ENCODE measurements at places on chromosomes 3 and 15.

GRCh38 chr15:98731712-98732450 is 83.5 kb downstream of the IGF1R start:
- DNase-seq = no peak

- DNase-seq = peak; percentile 5
Measured at GRCh38 chr15:83105440-83105839, 2.0 kb upstream of the TM6SF1 start.

DNA sequence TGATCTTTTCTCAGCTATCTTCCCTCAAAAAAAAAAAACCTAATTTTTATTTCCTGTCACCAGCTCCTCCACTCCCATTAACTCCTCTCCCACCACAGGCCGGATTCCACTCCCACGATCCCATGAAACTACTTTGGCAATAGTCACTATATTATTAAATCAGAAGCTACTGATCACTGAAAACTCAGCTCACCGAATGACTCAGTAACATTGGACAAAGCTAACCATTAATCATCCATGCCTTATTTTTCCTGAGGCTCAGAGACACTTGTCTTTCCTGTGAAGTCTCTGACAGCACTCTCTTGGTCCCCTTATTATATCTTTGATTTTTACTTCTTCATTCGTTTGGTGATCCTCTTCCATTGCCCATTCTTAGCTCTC is 260.2 kb downstream of the CGGBP1 start:
- DNase-seq = no peak

DNA sequence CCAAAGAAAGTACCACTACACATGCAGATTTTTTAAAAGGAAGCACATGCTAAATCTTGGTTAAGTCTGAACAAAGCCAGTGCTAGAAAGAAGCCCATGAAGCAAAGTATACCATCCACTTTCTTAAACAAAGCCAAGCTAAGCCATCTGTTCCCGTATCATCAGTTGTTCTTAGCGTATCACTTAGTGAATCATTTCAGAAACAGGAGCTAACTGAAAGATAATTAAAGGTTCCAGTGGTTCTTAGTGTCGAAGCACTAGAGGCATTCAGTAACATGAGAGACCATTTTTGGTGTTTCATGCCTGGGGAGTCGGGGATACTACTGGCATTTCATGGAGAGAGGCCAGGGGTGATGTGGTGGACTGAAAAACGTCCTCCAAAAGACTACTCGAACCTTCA is 12.8 kb downstream of the UBXN7 start:
- no peak for DNase-seq

DNA sequence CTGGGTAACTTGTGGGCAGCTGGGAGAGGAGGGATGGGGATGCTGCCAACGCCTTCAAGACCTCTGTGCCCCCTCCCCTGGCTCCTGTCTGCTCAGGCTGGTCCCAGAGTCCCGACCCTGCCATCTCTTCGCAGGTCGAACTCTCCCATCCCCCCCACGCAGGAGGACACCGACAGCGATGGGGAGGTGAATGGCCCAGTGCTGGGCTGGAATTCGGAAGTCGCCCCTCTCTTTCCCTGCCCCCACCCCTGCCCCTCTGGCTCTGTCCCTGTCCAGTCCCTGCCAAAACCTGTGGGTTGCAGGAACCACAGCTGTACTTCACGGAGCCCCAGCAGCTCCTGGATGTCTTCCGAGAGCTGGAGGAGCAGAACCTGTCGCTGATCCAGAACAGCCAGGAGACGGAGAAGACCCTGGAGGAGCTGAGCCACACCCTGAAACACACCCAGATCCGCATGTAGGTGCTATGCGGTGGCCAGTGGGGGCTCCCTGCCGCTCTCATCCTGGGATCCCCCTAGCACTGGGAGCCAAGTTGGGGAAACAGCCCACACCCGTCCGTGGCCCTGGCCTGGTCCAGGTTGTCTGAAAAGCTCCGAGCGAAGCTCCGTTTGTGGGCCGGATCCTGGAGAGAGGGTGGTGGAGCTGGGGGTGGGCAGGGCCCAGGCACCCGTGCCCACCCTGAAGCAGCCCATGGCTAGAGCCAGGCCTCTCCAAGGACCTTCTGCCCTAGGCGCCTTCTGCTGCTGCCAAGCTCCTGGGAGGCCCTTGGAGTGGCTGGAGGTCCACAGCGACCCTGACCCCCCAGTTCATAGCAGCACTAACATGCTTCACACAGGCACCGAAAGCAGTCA is 28.7 kb downstream of the CFAP100 start:
- no peak for DNase-seq

- DNase-seq = no peak
Measured at GRCh38 chr3:48226939-48227338, 3.6 kb downstream of the CAMP start.

GRCh38 chr3:131338948-131339640 is 42.5 kb upstream of the NUDT16 start:
- no peak for DNase-seq

GRCh38 chr3:186849374-186849975 is 7.0 kb downstream of the ADIPOQ start:
- peak; percentile 46 for DNase-seq

DNA sequence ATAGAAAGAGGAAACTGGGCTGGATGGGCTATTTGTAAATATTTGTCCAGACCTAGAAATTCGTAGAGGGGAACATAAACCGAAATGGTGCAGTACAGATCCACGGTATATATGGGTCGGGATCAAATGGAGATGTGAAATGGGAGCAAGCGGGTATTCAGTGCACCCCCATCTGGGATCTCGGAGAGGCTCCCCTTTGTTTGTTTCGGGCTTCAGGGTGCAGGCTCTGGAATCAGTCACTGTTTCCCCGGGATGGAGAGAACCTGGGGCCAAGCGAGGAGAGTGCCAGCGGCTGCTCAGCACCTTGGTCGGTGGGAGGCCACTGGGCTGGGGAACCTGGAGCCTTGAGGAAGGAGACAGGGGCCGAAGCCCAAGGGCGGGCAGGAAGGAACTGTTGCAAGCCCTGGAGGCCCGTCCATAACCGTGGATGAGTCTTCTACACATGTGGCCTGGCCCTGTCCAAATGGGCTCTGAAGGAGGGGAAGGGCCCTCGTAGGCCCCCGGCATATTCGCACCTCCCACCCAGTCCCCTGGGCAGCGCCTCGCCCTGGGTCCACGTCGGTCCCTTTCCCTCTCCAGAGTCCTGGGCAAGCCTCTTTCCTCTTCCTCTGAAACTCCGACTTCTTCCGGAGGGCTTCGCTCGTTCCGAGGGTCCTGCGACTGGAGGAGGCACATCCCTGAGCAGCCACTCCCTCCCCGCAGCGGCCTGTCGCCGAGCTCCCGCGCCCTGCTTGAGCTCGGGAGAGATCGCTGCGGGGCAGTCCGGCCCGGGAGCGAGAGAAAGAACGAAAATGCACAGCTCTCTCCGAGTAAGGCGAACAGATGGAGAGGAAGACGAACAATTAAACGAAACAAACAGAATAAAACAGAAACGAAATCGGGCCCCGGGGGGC is 3.0 kb downstream of the ISL2 start:
- DNase-seq = peak; percentile 24

DNA sequence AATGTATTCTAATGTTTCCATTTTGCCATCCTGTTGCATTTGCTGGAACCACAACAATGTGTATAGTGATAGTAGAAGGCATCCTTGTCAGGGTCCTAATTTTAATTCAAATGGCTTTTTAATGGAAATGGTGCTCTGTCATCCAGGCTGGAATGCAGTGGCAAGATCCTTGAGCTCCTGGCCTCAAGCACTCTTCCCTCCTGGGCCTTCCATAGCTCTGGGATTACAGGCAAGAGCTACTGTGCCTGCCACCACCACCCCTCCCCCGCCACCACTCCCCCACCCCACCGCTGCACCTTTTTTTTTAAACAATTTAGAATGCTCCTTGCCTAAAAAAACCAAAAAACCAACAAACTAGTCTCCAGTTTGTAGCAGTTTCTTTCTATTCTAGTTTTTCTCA is 15.2 kb upstream of the IQCF6 start:
- DNase-seq = no peak

- no peak for DNase-seq
Measured at GRCh38 chr3:1010228-1010627, 82.6 kb upstream of the CNTN6 start.

DNA sequence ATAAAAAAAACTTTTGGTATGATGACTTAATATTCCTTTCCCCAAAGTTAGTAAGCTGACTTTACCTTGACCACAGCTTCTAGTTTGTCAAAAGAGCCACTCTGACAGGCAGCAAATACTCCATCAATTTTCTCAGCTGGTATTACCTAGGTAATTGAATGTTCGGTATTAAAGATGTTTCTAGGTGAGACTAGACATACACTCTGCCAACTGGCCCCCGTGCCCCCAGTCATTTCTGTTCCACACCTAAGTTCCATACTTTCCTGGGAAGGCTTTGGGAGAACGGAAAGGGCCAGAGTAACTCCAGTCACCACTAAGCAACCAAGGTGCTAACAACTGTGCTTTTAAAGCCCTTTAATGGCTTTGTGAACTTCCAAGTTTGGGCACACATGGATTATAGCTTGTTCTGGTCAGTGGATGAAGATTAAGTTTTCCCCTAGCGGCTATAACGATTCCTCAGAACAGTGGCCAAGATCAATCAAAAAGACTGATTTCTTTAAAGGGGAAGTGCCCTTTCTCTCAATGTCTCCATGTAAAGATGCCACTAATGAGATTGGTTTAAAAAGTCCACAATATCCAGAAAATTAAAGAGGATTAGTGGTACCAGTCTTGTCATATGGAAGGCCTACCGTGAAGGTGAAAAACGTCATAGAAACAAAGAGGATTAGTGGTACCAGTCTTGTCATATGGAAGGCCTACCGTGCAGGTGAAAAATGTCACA is 7.0 kb downstream of the EIF4A2 start:
- no peak for DNase-seq

DNA sequence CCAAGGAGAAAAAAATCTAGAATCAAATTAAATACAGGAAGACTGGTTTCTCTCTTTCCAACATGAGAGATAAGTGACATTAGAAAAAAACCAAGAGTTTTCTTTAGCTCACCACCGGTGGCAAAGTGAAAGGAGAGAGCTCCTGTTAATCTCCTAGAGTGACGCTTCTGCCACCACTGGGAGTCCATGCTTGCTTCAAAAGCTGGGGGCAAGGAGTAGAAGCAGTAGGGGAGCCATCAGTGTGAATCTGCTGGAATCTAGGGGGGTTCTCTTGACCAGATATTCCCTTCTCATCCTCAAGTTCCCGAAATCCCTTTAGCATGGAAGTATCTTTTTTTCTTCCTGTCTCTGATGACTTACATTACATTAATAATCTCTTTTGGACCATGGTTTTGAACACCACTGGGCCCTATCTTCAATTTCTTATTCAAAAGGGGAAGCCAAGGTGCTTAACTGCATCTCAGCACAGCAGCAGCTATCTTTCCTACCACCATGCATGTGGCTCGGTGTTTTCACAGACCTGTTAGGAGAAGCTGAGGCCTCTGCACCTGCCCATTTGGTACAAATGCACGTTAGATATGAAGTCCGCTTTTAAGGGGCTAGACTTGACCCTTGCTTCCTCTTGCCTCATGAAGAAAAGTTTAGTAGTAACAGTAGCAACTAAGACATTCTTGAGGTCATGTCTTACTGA is 6.6 kb upstream of the ICE2 start:
- DNase-seq = no peak

GRCh38 chr15:65087411-65087810 is 10.9 kb downstream of the KBTBD13 start:
- no peak for DNase-seq

DNA sequence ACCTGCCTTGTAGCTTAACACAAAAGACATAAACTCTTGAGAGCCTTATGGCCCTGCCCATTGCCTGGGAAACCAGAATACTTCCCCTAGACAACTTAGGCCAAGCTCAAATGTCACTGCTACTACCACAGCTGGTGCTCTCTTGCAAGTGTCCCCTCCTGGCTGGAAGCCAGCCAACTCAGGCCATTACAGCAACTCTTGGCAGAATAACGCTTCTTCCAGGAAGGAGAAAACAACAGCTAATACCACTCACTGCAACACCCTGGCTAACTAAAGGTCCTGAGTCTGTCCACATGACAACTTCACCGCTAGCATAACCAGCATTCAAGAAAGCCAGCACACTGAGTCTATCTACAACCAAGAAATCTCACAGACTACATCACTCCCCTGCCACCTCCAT is 5.1 kb upstream of the B4GALT4 start:
- no peak for DNase-seq

DNA sequence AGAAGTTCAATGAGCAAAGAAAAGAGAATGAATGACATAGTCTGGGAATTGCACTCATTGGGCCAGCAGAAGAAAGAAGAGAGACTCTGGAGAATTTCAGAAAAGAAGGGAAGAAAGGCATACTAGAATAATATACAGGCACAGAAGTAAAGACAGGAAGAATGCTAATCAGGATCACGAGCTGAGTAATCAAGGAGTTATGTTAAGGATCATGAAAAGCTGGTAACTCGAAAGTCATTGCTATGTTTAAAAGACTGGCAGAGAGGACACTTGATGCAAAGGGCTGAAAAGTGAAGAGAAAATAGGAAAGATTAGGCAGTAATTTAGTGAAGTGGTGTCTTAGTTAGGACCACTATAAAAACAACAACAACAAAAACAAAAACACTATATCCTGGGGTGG is 284.1 kb downstream of the ZBBX start:
- no peak for DNase-seq

DNA sequence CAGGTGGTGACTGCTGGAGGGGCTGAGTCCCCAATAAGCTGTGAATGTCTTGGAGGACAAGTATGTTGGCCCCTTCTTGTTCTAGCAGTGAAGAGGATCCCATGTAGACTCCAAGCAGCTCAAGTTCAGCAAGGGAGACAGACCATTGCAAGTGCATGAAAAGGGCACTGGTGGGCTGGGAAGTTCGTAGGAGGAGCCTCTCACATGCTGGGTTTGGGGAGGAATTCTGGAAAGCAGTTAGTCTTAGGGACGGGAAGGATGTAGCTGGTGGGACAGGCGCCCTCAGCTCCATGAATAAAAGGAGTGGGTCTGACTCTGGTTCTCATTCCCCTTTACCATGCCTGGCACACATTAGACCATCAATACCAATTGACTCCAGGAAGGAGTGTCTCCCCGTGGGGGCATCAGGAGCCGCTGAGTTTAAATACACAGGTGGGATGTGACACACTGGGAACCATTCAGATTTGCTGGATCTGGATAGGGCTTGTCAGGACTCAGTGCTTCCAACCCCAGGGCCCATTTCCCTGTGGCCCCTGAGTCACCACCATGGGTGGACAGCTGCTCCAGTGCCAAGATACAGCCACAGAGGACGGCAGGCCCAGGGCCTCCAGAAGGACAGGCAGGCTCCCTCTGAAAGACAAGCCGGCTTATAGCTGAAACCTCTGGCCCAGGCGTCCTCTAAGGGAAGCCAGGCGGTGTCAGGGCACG is 552 bp upstream of the XYLB start:
- no peak for DNase-seq

DNA sequence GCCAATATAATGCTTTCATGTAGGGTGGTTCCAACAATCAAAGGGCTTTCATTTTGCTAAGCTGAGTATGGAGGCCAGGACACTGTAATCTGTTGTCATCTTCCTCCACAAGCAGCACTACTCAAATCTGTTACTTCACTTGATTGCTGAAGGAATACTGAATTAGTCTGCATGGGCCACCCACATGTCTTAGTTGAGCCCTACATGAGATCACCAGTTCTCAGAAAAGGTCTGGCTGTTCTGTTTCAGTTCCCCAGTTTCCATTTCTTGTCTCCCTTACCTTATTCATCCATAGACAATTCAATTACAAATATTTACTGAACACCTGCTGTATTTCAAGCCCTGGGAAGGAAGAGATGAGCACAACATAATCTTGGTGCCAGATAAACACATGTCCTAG is 119.2 kb downstream of the FHIT start:
- DNase-seq = peak; percentile 58

- DNase-seq = no peak
Measured at GRCh38 chr15:67018026-67018425, 47.4 kb upstream of the SMAD3 start.
